ENCODE measurements at places on chromosomes 11 and 22. TPM values are rescaled to one million over a fixed set of nuclear protein-coding genes. Genes with fewer than 3 reads are reported as not detected.

The OR1S2 gene
- total RNA-seq, result not detected

The TEX54 gene
- 1.2 TPM for total RNA-seq

DNA sequence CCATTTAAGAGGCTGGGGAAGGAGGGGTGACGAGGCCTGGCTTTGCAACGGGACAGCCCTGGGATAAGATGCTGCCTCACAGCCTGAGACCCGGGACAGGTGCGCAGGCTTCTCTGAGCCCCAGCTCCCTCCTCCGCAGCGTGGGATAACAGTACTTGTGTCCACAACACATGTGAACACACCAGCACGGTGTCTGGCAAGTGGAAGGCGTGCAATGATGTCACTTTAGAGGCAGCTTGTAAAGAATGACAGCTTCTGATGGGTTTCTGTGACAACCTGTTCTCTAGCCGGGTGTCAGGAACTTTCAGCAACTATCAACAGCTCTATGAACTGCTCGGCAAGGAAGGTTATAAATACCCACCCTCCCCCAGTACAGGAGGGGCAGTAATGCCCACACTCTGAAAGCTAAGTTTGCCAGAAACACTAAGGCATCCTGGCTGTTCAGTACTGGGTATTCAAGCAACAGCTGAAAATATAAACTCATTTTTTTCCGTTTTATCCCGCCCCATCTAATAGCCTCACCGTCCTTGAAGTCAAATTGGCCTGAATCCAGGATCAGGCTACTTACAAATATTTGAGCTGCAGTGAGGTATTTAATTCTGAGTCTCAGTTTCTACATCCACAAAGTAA is 59.7 kb downstream of the MYH9 start:
- no peaks in the 10 kb centered on the region for H3K27me3 ChIP-seq
- peaks cover 12% of the 10 kb centered on the region for H3K4me1 ChIP-seq
- no peak for DNase-seq
- H3K4me3 ChIP-seq, result no peak overlapping the region
- H3K36me3 ChIP-seq, result peaks cover 57% of the 10 kb centered on the region

- no peak for DNase-seq
- H3K4me3 ChIP-seq, result no peak overlapping the region
- H3K27me3 ChIP-seq, result no peaks in the 10 kb centered on the region
- H3K36me3 ChIP-seq, result no peaks in the 10 kb centered on the region
Observed at GRCh38 chr11:111935317-111936039, 1.7 kb upstream of the DIXDC1 start.

DNA sequence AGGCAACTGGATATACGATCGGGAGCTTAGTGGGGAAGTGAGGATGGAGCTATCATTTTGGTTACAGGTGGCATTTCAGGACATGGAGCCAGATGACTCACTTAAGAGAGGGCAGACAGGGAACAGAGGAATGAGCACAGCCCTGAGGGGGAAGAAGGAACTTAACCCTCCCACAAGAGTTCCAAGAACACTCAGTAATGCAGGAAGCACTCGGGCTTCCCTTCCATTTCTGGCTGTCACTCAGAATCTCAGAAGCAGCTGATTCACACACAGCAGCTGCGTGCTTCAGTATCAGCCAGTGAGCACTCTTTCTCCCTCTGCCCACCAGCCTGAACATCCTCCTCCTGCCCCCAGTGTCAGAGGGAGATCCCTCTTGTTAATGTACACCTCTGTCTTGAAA is 34.8 kb downstream of the EFCAB6 start:
- H3K27me3 ChIP-seq, result peaks cover 2% of the 10 kb centered on the region
- no peak overlapping the region for H3K27ac ChIP-seq
- no peaks in the 10 kb centered on the region for H3K4me1 ChIP-seq
- no peaks in the 10 kb centered on the region for H3K36me3 ChIP-seq
- no peak for DNase-seq

DNA sequence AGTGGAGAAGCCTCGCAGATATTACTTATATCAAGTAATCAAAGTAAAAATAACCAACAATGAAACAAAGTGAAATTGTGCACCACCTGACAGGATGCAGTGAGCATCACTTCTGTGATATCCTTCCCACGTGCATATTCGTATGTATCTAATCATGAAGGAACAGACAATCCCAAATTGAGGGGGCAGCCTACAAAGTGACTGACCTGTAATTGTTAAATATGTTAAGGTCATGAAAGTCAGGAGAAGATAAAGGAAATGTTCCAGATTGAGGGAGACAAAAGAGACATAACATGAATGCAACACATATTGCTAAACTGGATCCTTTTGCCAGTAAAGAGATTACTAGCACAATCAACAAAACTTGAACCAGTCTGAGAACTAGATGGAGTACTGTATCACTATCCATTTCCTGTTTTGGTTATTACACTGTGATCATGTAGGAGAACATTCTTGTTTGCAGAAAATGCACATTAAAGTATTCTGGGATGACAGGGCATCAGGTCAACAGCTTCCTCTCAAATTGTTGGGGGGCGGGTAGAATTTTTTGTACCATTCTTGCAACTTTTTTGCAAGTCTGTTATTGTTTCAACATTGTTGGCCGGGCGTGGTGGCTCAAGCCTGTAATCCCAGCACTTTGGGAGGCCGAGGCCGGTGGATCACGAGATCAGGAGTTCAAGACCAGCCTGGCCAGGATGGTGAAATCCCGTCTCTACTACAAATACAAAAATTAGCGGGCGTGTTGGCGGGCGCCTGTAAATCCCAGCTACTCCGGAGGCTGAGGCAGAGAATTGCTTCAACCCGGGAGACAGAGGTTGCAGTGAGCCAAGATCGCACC is 2.0 kb downstream of the SBF2 start:
- H3K36me3 ChIP-seq, result no peaks in the 10 kb centered on the region
- peak overlapping the region; percentile 2 for H3K4me3 ChIP-seq
- no peak overlapping the region for H3K27ac ChIP-seq
- peaks cover 9% of the 10 kb centered on the region for H3K4me1 ChIP-seq
